NCI-H2029 treated with DMSO at 0.1 percent for 48 hours (cell line): ENCODE measurements at places on chromosomes 5 and 9.
A peak's percentile ranks its signal among the peaks of the same experiment; 100 is the strongest.

DNA sequence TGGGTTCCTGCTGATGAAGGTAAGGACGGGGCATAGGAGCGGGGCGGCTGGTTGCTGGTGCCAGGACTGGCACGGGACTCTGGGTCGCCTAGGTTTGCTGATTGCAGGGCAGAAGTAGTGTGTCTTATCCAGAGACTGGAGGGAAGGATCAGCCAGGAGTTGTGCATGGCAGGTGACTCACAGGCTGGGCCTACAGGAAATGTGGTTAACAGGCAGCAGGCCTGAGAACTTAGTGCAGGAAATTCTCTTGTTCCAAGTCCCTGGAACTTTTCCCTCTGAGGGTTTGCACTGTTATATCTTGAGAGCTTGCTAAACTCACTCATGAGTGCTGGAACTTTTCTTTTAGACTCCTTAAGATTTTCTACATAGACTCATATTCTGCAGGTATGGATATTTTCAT is 95.1 kb downstream of the ANXA2R start:
- DNase-seq = no peak

DNA sequence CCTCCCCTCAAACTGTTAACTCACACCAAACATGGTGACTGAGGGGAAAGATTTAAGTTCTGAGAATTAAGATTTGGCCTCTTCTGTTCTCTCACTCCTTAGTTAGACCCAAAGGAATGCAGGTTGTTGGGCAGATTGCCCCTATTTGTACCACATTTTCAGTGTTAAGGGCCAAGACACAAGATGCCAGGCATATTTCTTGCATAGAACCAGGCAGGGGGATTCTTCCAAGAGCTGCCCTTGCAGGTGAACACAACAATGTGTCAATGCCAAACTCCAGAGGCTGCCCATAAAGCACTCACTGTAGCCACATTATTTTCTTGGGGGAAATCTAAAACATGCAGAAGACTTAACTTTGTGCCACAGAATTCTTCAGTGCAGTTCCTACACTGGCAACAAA is 14.7 kb downstream of the MPDZ start:
- DNase-seq = no peak

GRCh38 chr5:73104326-73104725 is 16.0 kb upstream of the TMEM171 start:
- no peak for DNase-seq

- DNase-seq = no peak
Observed at GRCh38 chr9:86445671-86446070, 91.5 kb upstream of the TUT7 start.

- peak; percentile 71 for DNase-seq
Observed at GRCh38 chr5:64632251-64632650, 58.1 kb upstream of the SHISAL2B start.

DNA sequence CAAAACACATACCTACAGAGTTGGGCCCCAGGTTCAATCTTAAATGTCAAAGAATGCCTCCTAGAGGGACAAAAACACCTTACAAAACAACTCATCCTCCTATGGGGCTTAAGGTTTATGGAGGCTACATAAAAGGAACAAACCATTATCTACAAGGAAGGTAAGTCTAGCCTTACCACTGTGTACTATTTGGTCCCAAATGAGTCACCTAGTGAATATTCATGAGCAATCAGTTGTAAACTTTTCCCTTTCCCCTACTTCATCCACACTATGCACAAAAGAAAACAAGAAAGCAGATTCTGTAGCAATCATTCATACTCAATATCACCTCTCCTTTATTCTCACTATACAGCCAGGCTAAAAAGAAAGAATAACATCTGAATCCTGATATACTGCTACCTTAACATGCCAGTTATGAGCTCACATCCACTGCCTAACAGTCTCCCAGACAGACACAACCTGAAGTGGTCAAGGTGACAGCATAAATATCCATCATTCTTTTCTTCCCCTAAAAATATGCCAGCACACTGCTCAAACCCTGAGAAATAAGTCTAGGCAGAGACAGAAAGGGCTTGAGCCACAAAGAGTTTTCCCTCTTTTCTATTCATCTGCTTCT is 6.2 kb downstream of the OXCT1 start:
- no peak for DNase-seq

DNA sequence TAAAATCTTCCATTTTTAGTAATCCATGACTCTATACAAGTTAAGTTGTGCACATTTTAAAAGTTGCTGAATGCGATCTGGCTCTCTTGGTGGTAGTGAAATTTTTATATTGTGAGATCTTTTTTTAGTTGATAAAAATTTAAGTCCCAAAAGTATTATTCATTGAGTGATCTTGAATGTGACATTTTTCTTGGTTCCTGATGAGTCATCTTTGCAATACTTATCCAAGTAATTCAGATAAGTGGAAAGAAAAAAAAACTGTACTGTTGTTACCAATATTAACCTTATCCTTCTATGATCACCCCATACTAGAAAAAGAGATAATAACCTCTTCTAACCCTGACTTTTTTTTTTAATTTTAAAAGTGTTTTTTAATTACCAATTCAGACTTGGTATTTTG is 601.3 kb downstream of the PSAT1 start:
- DNase-seq = no peak

- no peak for DNase-seq
Observed at GRCh38 chr9:89743573-89744254, 138.9 kb downstream of the GADD45G start.

DNA sequence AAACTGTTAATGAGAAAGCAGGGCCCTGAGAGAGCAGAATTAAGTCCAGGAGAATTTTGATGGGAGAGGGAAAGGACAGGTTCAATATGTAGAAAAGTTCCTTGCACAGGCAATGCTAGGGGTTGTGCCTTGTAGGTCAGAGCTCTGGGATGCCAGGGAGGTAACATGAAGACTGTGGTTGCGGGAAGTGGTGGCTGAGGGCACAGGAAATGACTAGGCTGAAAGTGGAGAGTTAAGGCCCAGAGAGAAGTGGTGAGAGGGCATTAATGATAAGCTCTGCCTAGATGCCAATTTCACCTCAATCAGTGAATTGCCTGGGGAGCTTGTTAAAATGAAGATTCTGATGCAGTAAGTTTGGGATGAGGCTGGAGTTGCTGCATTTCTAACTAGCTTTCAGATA is 31.5 kb upstream of the PPP3R2 start:
- DNase-seq = no peak

DNA sequence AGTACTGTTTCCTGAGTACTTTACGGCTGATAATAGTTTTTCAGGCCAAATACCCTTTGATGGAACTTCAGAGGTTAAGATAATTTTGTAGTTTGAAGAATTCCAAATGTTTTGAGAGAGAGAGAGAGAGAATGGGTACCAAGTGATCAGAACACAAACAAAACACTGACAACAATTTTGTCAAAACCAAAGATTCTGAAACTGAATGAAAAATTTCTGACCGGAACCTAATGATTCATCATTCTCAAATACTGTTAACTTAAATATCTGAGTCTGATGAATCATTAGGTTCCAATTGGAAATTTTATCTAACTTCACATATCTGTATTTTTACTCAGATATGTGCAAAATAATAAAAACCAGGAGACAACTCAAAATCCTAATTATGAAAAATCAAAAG is 4.0 kb downstream of the LMBRD2 start:
- DNase-seq = no peak
